ENCODE measurements at places on chromosomes 4 and X. TPM values are rescaled to one million over a fixed set of nuclear protein-coding genes. Genes with fewer than 3 reads are reported as not detected.
A peak's percentile ranks its signal among the peaks of the same experiment; 100 is the strongest.

DNA sequence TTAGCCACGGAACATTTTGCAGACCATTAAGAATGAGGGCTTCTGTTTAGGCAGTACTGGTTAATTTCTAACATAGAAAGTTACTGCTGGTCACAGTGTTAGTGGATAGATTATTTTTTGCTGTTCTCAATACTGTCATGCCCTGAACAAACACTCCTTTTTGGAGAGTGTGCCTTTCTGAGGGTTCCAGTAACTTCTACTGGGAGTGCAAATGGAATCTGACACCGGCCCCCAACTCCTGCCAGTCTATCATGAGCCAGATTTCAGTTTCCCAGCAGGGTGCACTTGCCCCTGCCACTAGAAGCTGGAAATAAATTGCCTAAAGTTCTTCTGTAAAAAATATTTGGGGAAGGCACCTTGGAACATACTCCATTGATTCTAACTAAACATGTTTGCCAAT is 224.4 kb upstream of the GPC4 start:
- no peaks in the 10 kb centered on the region for H3K36me3 ChIP-seq
- DNase-seq: no peak
- H3K4me3 ChIP-seq: no peak overlapping the region
- no peak overlapping the region for H3K27ac ChIP-seq

DNA sequence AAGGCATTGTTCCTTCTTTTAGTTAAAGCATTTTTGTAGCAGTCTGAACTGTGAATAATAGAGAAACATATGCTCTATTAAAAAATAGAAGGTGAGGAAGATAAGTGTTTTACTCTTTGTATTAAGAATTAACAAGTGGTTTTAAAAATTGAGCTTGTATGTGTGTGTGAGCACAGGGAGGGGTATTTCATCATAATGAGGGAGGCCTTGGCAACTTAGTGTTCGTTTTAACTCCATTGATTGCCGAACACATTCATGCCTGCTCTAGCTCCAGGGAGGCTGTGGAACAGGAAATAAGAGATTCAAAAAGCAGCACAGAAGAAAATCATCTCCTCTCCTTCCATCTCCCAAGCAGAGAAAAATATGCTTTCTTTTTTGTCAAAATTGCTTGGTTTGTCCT is 14.8 kb downstream of the SHROOM3 start:
- no peak overlapping the region for H3K4me3 ChIP-seq
- H3K27ac ChIP-seq: peak overlapping the region; percentile 81
- H3K36me3 ChIP-seq: peaks cover 7% of the 10 kb centered on the region
- DNase-seq: no peak
- peaks cover 73% of the 10 kb centered on the region for H3K4me1 ChIP-seq

DNA sequence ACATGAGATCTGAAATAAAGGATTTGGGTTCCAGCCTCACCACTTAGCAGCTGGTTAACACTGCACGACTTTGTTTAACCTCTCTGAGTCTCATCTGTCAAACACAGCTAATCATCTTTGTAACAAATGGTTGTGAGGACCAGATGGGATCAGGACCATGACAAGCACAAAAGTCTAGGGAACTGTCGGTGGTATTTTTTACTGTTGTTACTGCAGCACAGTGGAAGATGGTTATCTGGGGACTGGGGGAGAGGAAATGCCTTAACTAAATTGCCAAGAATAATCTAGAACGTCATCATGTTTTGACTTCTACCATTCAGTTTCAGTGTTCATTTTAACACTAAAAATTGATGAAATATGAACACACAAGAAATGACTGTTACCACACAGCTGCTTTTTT is 99.5 kb downstream of the ADGRA3 start:
- no peak overlapping the region for H3K27ac ChIP-seq
- DNase-seq: no peak
- H3K36me3 ChIP-seq: peaks cover 21% of the 10 kb centered on the region
- H3K4me1 ChIP-seq: no peaks in the 10 kb centered on the region

GRCh38 chrX:17706676-17707075 is 30.6 kb upstream of the SCML1 start:
- H3K27ac ChIP-seq: no peak overlapping the region
- peaks cover 3% of the 10 kb centered on the region for H3K36me3 ChIP-seq
- DNase-seq: no peak
- H3K4me1 ChIP-seq: peaks cover 6% of the 10 kb centered on the region

- H3K4me1 ChIP-seq: no peaks in the 10 kb centered on the region
- DNase-seq: no peak
- H3K36me3 ChIP-seq: no peaks in the 10 kb centered on the region
- H3K27me3 ChIP-seq: no peaks in the 10 kb centered on the region
Observed at GRCh38 chrX:7019555-7019954, 128.0 kb upstream of the STS start.

The FHDC1 gene
- total RNA-seq: 54.5 TPM

GRCh38 chr4:157270108-157270507 is 49.6 kb downstream of the GRIA2 start:
- H3K27me3 ChIP-seq: no peaks in the 10 kb centered on the region
- DNase-seq: no peak
- no peak overlapping the region for H3K27ac ChIP-seq
- H3K4me3 ChIP-seq: no peak overlapping the region
- no peaks in the 10 kb centered on the region for H3K36me3 ChIP-seq
- H3K4me1 ChIP-seq: no peaks in the 10 kb centered on the region

The CLDN2 gene
- total RNA-seq: not detected

GRCh38 chr4:36215627-36216026 is 28.7 kb downstream of the ARAP2 start:
- H3K27ac ChIP-seq: no peak overlapping the region
- H3K4me1 ChIP-seq: peaks cover 23% of the 10 kb centered on the region
- no peak for DNase-seq
- H3K4me3 ChIP-seq: no peak overlapping the region

The TENM3 gene
- 46.9 TPM for total RNA-seq

The SLIT2 gene
- 22.1 TPM for total RNA-seq

The MOB1B gene
- 37.2 TPM for total RNA-seq

DNA sequence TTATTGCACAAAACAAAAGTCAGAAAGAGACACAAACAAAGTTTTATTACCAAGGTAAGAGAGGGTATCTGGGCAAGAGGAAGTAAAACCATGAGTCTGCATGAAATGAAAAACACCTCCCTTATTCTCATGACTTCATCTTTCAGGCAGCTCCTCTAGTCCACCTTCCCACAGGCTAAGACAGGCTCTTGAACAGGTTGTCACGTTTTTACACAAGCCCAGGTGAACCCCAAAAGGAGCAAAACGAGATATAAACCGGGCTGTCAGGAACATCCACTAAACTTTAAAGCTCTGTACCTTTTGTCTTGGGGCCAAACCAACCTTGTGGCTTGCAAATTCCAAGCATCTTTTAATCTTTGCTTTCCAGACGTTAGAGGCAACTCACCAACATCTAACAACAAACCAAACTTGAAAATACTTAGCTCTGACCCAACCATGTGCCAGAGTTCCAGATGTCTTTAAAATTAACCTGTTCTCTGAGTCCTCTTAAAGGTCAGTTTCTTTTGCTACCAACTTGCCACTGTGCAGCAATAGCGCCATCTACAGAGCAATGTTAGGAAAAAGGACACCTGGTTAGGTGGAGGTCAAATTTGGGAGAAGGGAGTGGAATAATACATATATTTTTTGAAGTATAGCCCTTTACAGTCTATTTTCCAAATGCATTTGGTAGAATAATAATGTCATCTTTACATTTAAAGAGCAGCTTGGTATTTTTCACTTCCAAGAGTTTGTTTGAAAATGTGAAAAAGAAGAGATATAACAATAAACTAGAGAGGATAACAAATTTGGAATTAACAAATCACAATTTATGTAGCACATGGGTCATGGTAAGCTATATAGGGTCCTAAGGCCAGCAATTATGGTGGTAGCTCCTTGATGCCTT is 73.1 kb downstream of the QRFPR start:
- H3K4me3 ChIP-seq: no peak overlapping the region
- no peak for DNase-seq
- H3K4me1 ChIP-seq: no peaks in the 10 kb centered on the region
- H3K27ac ChIP-seq: peak overlapping the region; percentile 14

GRCh38 chrX:21943460-21944135 is 3.1 kb downstream of the SMS start:
- H3K27me3 ChIP-seq: no peaks in the 10 kb centered on the region
- peaks cover 72% of the 10 kb centered on the region for H3K4me1 ChIP-seq
- H3K36me3 ChIP-seq: peaks cover 11% of the 10 kb centered on the region
- peak overlapping the region; percentile 0 for H3K27ac ChIP-seq
- H3K4me3 ChIP-seq: peak overlapping the region; percentile 95
- no peak for DNase-seq

The NIPAL1 gene
- total RNA-seq: 0.68 TPM

DNA sequence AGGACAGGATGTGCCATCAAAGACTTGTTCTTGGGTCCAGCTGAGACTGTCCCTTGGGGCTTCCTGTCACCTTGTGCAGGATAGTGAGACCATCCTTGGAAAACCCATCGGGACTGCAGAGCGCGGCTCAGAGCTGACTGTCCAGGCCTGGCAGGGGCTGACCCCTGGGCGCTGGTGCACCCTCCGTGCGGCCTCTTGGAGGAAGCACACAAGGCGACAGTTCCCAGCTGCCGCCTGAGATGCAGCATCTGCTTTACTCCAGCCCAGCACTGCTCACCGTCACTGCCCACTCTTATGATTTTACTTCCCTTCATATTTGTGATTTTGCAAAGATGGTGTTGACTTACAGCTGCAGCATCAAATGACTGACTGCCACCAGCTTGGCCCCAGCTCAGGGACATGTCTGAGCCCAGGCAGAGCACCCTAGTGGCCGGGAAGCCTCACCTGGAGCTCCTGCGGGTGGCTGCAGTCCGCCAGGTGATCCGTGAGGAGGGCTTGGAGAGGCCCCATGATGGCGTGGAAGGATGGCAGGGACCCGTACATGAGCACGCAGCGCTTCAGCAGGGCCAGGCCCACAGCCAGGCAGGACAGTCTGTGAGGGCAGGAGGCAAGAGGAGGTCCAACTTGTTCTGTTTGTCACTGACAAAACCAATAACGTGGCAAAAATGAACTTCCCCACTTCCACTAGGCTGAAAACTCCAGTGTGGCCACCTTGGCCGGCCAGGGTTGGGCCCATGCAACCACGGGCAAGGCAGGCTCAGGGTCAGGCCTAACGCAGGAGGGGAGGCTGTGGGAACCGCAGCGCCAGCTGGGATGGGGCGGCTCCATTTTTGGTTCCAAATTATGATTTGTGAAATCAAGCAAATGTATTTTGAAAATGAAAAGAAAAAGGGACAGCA is 21.8 kb downstream of the NOP14 start:
- H3K4me1 ChIP-seq: peaks cover 8% of the 10 kb centered on the region
- DNase-seq: no peak
- H3K27ac ChIP-seq: no peak overlapping the region
- peaks cover 5% of the 10 kb centered on the region for H3K36me3 ChIP-seq
- peak overlapping the region; percentile 68 for H3K4me3 ChIP-seq
- no peaks in the 10 kb centered on the region for H3K27me3 ChIP-seq

DNA sequence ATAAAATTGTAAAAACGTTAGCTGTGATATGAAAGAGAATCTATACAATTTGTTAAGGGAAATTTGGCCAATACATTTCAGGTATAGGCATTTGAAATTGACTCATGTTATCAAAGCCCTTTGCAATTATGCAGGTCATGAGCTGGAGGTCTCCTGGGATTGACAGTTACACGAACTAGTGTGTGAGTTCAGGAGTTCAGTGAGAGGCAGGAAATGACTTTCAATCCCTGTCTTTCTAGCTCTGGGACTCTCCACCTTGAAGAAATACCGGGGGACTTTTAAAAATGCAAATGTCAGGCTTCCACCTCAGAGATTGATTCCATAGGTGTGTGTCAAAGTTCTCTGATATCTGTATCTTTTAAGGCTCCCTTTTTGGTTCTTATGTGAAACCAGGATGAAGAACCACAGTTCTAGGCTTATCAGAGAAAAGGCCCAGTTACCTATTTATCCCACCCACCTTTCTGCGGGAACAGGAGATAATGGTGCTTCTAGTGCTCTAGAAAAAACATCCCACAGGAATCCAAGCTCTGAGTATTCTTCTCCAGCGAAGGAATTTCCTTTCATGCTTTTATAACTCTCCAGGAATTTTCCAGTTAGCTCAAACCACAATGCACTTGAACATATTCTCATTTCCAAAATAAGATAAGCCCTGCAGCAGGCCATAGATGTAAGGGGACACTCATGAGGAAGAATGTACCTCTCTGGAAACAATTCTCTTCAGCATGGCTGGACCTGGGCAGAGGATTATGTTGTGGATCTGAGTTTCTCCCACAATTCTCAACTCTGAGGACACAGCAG is 501.0 kb downstream of the IDS start:
- H3K27me3 ChIP-seq: no peaks in the 10 kb centered on the region
- no peak overlapping the region for H3K4me3 ChIP-seq
- H3K4me1 ChIP-seq: no peaks in the 10 kb centered on the region
- H3K36me3 ChIP-seq: no peaks in the 10 kb centered on the region

The CT47B1 gene
- not detected for total RNA-seq

DNA sequence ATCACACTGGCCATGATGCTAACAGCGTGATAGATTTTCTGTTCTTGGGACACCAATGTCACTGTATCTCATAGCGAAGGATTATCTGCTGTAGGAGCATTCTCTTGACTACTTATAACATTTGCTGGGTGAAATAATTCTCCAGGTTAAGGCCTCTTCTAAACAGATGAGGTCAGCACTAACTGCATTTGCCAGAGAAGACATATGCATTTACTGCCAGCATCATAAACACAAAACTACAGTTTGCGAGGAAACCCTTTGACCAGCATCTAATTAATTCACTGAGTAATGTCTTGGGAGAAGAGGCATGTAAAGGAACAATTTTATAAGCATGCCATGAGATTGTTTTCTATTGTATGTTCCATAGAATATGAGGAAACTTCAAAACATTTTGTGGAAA is 13.9 kb downstream of the TBC1D1 start:
- no peak overlapping the region for H3K27ac ChIP-seq
- DNase-seq: no peak
- peaks cover 14% of the 10 kb centered on the region for H3K4me1 ChIP-seq
- peaks cover 3% of the 10 kb centered on the region for H3K27me3 ChIP-seq
- no peaks in the 10 kb centered on the region for H3K36me3 ChIP-seq

The XG gene
- total RNA-seq: not detected
